ENCODE measurements at places on chromosomes 1 and 21. TPM values are rescaled to one million over a fixed set of nuclear protein-coding genes. Genes with fewer than 3 reads are reported as not detected.

Gene CLDN17
- total RNA-seq = not detected

DNA sequence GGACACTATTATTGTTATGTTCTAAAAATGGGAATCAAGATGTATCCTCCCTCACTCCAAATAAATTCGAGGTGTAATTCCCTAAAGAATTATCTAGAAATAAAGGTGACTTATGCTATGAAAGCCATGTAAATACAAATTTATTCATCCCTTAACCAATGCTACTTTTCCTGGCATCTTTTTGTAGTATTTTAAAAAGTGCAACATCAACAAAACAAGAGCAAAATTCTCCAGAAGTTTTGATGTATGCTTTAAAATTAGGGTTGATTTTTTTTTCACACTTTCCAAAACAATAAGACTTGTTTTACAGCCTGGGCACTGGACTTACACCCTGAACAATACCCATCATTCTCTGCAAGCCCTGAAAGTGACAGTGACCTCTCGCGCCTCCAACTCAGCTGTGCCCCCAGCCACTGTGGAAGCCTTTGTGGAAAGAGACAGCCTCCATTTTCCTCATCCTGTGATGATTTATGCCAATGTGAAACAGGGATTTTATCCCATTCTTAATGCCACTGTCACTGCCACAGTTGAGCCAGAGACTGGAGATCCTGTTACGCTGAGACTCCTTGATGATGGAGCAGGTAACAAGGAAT lies 21.4 kb upstream of the CLCA1 start:
- DNase-seq = no peak

DNA sequence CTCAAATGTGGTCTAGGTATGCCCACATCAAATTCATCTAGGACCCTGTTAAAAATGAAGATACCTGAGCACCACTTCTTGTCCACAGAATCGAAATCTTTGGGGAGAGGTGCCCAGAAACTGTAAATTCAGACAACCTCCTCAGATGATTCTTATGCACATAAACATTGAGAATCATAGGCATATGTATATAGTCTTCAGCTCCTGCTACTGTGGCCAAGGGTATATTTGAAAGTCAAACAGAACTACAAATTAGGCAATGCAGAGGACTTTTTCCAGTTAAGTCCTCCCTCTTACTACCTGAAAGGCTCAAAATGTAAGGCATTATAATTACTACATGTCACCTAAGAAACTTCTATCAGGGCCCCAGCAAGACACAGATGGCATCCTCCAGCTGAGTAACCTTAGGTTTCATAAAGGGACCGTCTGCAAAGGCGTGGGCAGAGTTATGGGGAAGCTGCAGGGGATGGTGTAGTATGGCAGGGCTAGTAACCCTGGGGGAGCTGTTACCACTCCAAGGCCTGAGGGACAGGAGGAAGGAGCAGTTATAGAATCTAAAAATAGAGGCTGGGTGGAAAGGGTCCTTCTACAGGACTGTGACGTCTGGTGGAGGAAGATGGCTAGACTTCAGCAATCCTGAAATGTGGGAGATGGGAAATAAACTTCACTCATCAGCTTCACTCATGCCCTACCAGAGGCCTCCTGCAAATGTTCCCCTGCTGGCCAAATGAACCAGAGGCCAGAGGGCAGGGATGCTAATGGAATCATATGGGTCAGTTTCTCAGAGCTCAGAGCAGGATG lies 46.3 kb downstream of the DAB1 start:
- no peak for DNase-seq

- DNase-seq = no peak
Observed at GRCh38 chr1:117638759-117639158, 32.9 kb downstream of the TENT5C start.

GRCh38 chr1:119298687-119299303 lies 69.8 kb upstream of the HAO2 start:
- DNase-seq = no peak

GRCh38 chr1:6884652-6885153 lies 99.4 kb downstream of the CAMTA1 start:
- DNase-seq = no peak

DNA sequence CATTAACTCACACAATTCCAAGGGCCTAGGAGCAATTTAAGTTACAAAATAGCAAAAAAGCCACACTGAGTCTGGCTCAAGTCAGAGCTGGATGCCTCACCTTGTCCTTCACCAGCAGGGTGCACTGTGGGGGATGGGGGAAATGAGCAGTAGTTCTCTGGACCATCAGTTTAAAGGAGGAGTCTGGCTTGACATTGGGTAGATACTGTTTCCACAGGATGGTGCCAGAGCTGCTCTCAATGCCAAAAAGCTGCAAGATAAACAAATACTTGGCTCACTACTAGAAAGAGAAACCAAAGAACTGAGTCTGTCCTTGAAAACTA lies 18.8 kb downstream of the EMC1 start:
- peak; percentile 31 for DNase-seq

DNA sequence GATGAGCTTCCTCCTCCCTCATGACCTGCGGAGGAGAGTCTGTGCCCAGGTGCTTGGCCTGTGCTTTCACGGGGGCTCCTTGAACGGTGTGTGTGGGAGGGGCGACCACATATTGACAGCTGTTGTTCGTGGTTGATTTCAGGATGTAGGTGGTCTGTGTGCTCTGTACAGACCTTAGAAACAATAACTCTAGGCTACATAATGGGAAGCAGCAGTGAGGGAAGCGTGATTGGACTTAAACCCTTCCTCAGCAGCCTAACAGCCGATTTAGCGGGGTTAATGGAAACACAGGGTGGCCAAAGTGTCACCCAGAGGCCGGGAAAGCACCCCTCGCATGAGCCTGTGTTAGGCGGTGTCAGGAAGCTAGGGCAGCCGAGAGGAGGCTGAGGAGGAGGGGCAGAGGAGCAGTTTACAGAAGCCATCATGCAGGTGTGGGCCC lies 56.0 kb downstream of the TBCE start:
- no peak for DNase-seq

Gene FCER1G
- 101 TPM for total RNA-seq

GRCh38 chr21:41610042-41610839 lies 102.3 kb upstream of the TMPRSS2 start:
- DNase-seq = no peak

- DNase-seq = no peak
Observed at GRCh38 chr1:14108356-14109275, 408.6 kb downstream of the PRDM2 start.

DNA sequence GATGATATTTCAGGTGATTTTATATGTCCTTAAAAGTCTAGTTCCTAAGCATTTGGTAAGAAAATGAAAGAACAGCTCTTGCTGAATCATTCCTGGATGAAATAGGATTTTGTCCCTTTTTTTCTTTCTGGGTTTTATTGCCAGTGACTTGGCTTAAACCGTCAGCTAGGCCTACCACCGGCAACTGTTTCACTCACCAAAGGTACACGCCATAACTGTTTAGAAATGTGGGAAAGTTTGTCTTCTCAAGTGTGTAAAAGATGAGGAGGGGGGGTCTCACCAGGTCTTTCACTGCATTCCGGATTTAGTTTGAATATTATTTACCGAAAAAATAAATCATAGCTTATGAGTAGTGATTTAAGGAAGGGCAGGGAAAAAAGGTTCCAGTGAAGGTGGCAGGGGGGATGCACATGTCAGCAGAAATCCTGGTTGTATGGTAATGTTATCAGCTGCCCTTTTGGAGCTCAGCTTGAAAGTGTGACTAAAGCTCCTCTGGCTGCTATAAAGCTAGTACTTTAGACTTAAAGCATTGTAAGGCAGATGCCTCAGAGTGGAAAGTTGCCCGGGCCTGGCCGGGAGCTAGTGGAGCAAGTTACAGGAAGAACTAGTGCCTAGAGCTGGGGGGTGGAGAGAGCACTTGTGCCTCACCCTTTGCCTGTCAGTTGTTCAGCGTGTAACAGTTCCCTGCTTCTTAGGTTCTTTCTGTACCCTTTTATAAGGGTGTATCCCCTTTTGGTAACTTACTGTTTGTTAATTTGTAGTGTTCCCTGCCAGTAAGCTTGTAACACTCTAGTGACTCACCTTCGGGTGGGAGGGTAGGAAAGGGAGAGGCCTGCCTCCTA lies 3.1 kb downstream of the ATP1A1 start:
- DNase-seq = peak; percentile 95

Gene SH3BP5L
- 17.5 TPM for total RNA-seq

GRCh38 chr1:7583291-7584096 lies 187.6 kb upstream of the VAMP3 start:
- DNase-seq = peak; percentile 48

DNA sequence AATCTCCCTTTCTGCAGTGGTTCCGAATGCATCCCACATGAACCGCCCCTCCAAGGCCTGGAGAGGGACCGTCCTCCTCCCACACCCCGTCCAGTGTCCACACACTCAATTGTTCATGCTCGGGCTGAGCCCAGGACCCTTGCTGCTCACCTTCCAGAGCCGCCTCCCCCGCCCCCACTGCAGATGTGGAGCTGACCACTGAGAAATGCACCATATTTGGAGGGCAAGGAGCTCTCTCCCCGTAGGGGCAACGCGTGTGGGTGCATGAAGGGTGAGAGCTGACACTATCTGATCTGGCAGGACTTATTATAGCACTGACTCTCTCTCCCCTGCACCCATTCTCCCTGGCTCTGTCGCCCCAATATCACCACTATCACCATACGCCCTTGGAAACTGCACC lies 4.0 kb upstream of the S100A3 start:
- DNase-seq = peak; percentile 78

- no peak for DNase-seq
Observed at GRCh38 chr21:37208741-37209225, 58.4 kb downstream of the VPS26C start.

Gene FCRL6
- 0.29 TPM for total RNA-seq

GRCh38 chr1:207039380-207040180 lies 7.0 kb upstream of the C1orf116 start:
- DNase-seq = no peak

GRCh38 chr1:207497941-207498340 lies 2.0 kb downstream of the CR1 start:
- no peak for DNase-seq

Gene TNFSF4
- total RNA-seq = 1.2 TPM

Gene PPIAL4G
- total RNA-seq = not detected

DNA sequence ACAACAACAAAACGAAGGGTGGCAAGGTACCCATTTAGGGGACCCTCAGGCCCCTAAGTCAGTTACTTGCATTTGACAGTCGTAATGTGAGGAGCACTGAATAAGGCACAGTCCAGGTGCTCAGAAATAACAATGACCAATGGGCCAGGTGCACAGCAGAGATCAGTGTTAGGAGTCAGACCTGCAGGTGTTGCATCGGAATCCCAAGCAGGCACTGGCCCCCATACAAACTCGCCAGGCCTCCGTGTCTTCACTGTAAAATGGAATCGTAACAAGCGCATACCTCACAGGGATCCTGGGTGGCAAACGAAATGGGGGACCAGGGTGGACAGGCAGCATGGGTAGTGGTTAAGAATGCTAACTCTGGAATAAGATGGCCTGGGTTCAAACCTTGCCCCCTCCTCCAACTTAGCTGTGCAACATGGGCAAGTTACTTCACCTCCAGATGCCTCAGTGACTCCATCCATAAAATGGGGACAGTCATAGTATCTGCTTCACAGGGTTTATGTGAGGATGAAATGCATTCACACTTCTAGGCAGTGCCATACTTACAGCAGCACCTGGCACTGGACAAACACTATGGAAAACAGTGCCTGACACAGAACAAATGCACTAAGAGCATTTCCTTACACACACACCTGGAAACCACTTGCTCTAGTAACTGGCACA lies 20.2 kb downstream of the RCAN1 start:
- no peak for DNase-seq

Gene NBPF11
- total RNA-seq = 9.7 TPM

DNA sequence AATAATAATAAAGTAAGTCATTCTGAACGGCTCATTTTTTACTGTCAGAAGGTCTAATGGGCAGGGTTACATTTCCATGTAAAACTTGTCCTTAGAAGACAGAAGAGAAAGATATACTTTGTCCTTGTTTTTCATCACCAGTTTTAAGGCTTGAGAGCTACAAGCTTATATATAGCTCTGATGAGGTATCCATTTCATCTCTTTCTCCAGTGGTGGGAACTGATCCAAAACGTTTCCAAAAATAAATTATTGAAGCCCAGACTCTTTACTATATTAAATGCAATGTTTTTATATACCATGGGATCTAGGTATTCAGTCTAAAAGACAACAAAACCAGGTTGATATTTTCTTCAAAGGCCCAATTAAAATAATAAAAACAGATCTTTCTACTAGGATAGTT lies 8.7 kb downstream of the B3GALNT2 start:
- no peak for DNase-seq

Measured in posterior vena cava (tissue), 2 donors.